ENCODE measurements at places on chromosomes 12 and 14.

GRCh38 chr12:1083151-1083888 lies 92.3 kb downstream of the ERC1 start:
- no peak for DNase-seq

DNA sequence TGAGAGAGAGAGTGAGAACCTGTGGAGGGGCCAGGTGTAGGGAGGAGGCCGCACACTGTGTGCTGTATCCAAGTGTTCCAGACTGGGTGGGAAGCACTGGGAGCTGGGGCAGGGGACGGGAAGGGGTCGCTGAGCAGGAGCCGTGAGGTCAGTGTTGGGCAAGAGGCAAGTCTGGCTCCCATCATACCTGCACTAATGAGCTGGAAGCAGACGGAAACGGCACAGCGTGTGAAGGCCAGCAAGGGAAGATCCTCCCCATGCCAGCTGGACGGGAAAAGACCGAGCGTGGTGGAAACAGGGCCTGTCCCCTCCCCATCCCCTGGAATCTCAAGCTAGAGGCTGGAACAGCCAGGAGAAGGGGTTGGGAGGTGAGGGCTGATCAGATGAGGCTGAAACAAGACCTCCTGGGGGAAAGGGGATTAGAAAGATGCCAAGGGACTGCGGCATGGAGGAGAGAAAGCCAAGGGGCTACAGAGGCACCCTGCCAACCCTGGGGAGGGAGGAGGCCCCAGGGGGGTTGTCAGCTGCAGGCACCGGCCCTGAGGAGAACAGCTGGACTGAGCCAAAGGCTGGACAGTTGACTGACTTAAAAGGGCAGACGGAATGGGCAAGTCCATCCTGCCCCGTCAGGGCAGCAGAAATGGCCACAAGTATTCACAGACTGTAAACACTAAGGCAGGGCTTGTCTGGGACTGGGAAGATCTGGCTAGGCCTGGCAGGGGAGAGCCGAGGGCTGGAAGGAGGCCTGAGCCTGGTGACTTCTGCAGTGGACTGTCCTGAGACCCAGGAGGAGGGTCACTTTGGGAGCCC lies 19.0 kb upstream of the LTBP2 start:
- no peak for DNase-seq

DNA sequence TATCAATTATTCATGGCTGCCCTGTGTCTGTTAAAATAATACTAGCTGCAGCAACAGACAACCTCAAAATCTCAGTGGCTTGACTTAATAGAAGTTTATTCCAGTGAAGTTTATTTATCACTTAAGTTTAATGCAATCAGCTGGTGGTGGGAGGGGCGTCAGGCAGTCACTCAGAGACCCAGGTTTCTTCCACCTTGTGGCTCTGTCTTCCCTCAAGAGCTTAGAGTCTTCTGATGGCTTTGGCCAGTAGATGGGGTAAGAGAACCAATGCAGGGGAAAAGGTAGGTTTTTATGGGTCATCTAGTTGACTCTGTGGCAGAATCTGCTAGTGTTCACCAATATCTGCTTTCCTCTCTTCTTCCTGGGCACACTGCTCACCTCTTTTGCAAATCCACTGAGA lies 668.9 kb downstream of the AACS start:
- no peak for DNase-seq

GRCh38 chr12:115227137-115227615 lies 543.2 kb upstream of the TBX3 start:
- no peak for DNase-seq

- peak; percentile 66 for DNase-seq
Observed at GRCh38 chr12:13661005-13661887, 320.2 kb downstream of the GRIN2B start.

GRCh38 chr14:62076825-62077605 lies 314.8 kb downstream of the SNAPC1 start:
- DNase-seq, result no peak

- DNase-seq, result no peak
Observed at GRCh38 chr12:94593822-94594442, 56.4 kb downstream of the TMCC3 start.

DNA sequence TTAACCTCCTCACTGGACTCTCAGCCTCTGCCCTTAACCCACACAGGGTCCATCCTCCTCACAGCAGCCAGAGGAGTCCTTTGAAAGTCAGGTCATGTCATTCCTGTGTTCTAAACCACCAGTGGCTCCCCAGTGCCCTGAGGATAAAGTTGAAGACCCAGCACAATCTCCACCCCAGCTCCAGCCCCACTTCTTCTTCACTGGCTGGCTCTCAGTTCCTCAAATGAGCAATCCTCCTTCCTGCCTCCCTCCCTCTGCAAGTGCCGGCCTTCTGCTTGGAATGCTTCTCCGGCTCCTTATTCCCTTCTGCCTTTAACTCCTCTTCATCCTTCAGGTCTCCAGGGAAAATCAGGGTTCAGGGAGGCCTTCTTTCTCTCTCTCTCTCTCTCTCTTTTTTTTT lies 32.0 kb upstream of the SPPL3 start:
- DNase-seq, result no peak

DNA sequence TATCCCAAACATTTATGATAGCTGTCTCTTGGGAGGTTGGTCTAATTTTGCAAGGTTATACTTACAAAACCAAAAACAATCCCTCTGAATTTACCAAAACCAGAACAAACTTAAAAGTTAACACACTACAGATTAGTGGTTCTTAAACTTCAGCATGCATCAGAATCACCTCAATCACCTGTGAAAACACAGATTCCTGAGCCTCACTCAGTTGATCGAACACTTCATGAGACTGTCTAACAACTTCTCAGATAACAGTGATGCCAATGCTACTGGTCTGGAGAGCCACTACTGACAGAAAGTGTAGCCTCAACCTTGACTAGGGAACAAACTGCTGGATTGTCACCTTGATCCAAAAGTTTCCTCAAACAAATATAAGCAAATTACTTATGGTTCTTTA lies 44.2 kb downstream of the ATP2B1 start:
- no peak for DNase-seq

DNA sequence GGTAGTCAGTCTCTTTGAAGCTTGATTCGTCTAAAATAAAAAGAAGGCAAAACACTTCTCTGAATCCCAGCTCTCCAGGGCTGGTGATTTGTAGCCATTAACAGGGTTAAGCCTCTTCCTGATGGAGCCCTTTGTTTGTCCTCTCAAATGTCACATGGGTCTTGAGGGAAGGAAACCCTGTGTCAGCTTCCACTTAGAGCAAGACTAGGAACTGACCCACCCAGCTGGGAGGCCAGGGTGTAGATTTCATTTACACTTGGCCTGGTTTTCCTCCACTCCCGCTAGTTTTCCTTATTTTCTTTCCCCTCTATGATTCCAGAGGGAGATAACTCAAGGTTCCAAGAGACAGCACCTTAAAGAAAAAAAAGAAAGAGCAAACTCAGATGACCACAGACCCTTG lies 230.5 kb upstream of the EGLN3 start:
- DNase-seq, result no peak

- DNase-seq, result no peak
Observed at GRCh38 chr12:4962539-4963486, 53.1 kb downstream of the KCNA1 start.

DNA sequence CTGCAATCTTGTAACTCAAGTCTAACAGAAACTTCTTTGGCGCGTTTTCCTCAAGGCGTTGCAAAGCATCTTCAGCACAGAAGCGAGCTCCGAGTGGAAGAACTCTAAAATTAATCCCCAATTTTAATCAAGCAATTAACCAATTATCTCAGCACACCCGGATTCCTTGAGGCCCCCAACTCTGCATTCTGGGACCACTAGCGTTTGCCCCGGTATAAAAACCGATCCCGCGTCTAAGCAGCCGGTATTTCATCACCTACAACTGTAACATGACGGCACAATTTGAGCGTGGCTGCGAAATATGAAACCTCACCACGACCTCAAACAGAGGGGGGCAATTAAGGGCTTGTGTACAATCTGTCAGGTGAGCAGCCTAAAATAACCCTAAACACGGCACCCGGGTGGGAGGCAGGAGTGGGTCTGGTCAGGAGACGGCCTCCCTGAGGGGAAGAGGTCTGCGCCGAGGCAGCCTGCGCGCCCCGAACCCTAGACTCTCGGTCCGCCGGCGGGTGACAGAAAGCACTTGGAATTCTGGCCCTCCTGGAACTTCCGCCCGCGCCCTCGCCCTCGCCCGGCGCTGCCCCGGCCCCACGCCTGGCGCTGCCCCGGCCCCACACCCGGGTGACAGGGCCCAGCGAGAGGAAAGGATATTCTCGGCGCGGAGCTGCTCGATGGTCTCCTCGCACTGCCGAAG lies 594 bp downstream of the ZCCHC8 start:
- DNase-seq, result peak; percentile 72

DNA sequence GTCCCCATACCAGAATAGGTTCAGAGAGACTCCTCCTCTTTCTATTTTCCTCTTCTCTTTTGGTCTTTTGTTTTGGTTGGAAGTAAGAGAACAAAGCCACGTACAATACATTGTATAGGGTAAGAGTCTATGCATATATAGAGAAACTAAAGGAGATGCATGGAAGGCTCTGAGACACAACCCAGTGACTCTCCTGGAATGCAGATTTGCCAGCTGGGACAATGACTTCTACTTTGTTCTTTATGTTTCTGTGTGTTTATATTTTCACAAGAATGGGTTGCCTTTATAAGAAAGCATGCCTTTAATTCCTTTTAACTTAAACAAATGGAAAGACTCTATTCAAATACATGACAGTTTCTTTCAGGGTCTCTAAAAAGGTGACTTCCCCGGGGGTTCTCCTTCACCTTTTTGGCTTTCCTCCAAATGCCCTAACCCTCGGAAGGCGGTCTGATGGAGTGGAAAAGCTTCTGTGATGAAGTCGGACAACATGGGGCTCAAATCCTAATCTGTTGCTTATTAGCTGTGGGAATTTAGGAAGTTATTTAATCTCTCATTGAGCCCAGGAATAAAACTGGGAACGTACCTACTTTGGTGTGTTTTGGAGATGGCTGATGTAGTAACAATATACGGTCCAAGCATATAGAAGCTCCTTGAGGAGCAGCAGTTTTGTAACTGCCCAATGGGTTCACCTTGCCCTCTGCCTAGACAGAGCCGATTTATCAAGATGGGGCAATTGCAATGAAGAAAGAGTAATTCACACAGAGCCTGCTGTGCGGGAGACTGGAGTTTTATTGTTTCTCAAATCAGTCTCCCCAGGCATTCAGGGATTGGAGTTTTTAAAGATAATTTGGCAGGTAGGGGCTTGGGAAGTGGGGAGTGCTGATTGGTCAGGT lies 9.1 kb upstream of the SERPINA1 start:
- DNase-seq, result no peak

DNA sequence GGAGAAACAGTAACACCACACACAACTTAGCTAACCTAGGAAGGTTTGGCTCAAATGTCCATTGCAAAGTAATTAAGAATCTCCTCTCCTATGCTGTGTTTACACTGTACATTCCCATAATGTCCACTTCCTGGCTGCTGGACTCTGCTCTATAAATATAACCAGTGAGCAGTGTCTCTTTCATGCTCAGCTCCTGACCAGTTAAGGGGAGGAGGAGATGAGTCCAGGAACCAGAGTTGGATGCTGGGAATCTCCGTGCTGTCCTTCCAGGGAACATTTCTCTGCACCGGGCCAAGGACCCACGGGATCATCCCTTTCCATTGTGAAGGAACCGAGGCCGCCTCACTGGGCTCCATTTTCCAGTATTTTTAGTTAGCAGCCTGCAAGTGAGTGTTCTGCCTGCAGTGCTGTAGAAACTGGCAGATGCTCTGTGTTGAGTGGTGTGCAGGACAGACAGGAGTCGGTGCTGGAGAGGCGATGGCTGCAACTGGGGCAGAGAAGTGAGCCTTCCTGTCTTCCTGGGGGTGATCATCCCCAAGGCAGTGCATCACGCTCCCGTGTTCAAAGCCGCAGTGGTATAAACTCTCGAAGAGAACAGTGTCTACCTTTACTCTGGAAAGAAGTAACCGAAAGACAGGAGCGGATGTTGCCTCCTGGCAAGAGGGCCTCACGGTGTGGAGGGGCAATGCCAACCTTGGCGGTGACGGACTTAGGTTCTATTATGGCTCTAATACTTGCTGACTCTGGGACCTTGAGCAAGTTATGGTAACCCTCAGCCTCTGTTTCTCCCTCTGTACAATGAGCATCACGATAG lies 195.5 kb downstream of the CACNA1C start:
- DNase-seq, result peak; percentile 49

DNA sequence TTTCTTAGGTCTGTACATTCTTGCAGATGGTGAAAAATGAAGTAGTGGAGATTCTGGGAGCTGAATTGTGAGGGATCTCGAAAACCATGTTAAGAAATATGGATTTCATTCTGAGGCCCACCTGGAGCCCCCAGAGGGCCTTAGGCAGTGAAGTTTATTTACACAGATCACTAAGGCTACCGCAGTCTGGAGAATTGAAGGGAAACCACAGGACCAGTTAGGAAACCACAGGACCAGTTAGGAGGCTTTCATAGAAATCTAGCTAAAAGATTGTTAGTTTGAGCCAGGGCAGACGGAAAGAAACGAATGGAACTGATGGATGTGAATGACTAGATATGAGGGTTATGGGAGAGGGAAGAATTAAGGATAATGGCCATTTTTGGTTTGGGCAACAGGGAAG lies 7.2 kb downstream of the CBLN3 start:
- no peak for DNase-seq
